MM.1S (cell line): ENCODE measurements at places on chromosomes 6 and 20.
A peak's percentile ranks its signal among the peaks of the same experiment; 100 is the strongest.

- no peak for DNase-seq
- no peaks in the 10 kb centered on the region for H3K4me1 ChIP-seq
- no peak overlapping the region for H3K4me3 ChIP-seq
- no peak overlapping the region for H3K27ac ChIP-seq
Observed at GRCh38 chr20:62494980-62495748, 19.4 kb upstream of the GATA5 start.

DNA sequence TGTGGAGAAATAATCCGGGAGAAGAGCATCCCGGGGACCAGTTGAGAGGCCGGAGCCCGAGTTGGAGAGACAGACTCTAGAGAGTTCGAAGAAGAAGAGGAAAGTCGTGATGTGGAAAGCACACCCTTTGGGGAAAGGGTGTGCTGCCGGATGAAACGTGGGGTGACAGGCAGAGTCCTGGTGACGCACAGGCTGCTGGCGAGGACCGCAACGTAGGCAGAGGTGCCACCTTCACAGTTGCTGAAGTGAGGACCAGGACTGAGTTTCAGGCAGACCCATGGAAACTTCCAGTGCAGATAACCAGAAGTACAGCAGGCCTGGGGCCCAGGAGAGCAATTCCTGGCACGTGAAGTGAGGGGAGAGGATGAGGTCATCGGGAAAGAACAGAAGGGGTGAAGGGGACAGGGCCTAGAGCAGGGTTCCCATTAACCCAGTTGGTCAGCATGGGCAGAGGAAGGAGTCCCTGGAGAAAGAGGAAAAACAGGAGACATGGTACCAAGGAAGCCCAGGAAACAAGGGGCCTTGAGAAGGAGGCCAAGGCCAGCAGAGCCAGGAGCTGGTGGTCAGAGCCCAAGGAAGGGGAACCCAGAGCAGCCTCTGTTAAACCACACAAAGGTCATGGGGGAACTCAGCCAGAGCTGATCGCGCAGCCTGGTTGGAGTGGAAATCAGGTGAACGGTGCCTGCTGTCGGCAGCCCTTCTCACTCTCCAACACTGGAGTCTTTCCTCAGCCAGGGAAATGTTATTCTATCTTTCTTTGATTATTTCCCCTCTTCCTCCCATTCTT lies 84.1 kb downstream of the PRND start:
- DNase-seq: no peak
- no peak overlapping the region for H3K27ac ChIP-seq
- H3K27me3 ChIP-seq: no peaks in the 10 kb centered on the region
- H3K4me1 ChIP-seq: no peaks in the 10 kb centered on the region
- H3K4me3 ChIP-seq: no peak overlapping the region
- H3K36me3 ChIP-seq: no peaks in the 10 kb centered on the region

DNA sequence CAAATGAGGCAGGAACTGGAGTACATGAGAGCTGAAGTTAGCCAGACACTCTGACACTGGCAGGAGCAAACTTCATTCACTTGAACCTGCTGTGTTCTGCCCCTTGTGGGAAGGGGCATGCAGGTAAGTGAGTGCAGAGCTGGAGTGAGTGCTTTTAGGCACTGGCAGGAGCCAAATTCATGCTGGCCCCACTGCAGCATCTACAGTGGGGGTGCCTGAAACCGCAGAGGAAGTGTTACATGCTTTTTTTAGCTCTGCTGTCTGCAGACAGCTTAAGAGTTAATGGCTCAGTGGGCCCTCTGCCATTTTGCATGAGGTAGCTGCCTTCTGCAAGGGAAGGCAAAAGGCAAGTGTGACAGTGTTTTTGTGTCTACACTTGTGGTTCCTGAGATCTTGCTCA lies 167.9 kb upstream of the SYNCRIP start:
- H3K4me1 ChIP-seq: peaks cover 8% of the 10 kb centered on the region
- DNase-seq: peak; percentile 34
- H3K27me3 ChIP-seq: no peaks in the 10 kb centered on the region
- H3K4me3 ChIP-seq: no peak overlapping the region

DNA sequence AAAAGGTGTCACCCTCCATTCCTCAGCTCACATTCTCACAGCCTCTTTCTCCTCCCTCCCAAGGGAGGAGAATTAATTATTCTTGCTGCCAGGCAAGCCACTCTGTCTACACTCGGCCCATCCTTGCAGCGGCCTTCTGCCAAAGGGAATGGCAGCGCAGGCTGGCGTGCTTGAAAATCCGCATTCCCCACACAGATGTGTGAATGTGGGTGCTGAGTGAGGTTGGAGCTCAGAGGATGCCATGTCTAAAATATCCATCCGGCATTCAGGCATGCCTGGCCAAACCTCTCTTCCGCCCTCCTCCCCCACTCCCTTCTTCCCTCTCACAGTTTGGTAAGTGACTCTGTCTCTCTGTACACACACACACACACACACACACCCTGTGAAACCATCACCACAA lies 27.7 kb downstream of the PNPLA1 start:
- H3K27ac ChIP-seq: no peak overlapping the region
- H3K4me3 ChIP-seq: no peak overlapping the region
- no peak for DNase-seq
- no peaks in the 10 kb centered on the region for H3K36me3 ChIP-seq
- peaks cover 4% of the 10 kb centered on the region; the same call in 1 of the 2 replicates for H3K4me1 ChIP-seq

DNA sequence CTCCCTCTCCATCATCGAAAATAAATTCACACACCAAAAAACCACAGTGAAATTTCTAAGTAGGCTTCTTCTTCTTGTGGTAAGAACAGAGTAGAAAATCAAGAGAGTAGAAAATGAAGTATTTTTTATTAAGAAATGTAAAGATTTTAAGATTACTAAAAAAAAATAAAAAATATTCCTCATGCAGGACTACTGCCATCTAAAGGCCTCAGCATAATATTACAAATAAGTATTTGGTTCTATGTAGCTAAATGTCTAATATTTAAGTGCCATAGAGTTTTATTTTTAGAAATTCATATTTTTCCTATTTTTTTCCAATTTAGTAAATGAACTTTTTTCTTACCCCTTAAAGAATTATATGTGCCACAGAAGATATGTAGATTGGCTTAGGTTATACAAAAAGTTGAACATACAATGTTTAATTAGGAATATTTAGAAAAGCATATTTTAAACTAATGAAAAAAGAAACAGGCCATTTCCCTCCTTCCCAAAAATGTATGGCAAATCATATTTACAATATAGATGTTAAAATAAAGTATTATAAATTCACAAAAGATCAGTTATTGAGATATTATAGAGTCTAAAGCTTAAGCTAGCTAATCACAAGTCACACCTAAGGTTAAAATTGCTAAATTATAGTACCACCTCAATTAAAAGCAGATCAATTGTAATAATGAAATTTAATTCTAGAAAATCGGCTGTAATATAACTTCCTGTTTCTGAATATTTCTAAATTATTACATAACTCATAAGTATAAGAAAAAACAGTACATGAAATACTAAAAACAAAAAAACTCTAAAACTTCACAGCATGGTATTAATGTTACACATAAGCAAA lies 3.5 kb upstream of the NT5DC1 start:
- H3K4me1 ChIP-seq: peaks cover 6% of the 10 kb centered on the region; the same call in 1 of the 2 replicates
- DNase-seq: no peak
- H3K27ac ChIP-seq: no peak overlapping the region
- H3K27me3 ChIP-seq: no peaks in the 10 kb centered on the region
- H3K4me3 ChIP-seq: no peak overlapping the region
